ENCODE measurements at places on chromosomes 6 and 20.

DNA sequence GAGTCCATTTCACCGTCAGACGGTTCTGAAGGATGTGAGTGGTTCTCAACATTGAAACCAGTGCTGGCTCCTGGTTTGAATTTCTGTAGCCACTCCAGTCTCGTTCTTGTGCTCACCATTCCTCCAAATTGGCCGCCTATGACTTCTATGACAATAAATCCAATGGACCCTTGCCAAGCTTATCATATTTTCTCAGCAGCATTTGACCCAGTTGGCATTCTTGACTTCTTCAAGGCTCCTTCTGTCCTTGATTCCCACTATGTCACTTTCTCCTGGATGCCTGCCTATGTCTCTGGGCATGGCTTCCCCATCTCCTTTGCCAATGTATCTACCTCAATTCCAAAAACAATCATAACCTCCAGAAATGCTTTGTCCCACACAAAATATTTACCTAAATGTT lies 756.0 kb upstream of the NRSN1 start:
- DNase-seq = no peak

GRCh38 chr20:25470045-25470444 lies 62.6 kb downstream of the GINS1 start:
- no peak for DNase-seq

DNA sequence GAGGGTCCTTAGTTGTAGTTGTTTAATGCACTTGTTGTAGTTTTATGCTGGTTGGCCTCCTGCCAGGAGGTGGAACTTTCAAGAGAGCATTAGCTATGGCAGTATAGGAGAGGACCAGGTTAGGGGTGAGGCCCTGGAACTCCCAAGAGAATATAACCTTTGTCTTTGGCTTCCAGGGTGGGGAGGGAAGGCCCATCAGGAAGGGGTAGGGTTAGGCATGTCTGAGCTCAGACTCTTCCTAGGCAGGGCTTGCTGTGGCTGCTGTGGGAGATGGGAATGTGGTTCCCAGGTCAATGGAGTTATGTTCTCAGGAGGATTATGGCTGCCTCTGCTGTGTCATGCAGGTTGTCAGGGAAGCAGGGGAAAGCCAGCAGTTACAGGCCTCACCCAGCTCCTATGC lies 20.0 kb upstream of the GABRR1 start:
- no peak for DNase-seq

DNA sequence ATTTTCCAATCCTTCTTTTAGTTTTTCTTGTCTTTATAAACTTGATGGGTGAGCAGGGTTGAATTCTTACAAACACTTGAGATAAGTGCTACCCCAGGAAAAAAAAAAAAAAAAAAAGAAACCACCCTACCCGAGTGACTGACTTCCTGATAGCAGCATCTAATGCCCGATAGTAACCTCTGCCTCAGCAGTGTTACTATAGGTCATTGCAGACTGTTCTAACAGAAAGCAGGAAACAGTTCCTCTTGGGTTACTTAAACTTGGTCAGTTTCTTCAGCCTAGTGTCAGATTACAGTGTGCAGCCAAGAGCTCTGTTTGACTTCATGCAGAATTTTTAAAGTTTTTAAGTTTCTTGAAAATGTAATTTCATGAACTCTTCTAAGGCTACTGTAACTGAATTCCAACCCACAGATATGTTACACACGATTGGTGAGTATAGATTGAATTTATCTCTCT lies 2.1 kb downstream of the MYLIP start:
- DNase-seq = no peak

DNA sequence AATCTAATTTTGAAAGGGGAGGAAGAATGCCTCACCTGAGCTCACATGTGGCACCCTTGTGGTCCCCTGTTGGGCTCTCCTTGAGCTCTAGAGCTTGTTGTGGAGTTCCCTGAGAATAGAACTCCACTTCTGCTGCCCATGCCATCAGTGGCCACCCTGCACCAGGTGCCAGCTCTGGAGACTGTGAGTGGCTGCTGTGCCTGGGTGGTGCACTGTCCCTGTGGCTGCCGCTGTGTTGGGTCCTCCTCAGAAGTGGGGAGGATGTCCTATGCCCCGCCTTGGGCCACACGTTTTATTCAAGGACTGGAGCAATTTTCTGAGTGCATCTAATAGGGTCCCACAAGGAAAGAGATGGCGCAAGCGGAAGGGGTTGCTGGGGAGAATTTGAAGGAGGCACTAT lies 67.9 kb upstream of the MAP3K7 start:
- DNase-seq = no peak

GRCh38 chr6:147782302-147782701 lies 273.8 kb downstream of the SAMD5 start:
- no peak for DNase-seq

All from stimulated activated naive CD4-positive, alpha-beta T cell treated with Interleukin-2 at 50 U/mL for 16 hours (primary cell).